ENCODE measurements at places on chromosomes 12 and 14.

DNA sequence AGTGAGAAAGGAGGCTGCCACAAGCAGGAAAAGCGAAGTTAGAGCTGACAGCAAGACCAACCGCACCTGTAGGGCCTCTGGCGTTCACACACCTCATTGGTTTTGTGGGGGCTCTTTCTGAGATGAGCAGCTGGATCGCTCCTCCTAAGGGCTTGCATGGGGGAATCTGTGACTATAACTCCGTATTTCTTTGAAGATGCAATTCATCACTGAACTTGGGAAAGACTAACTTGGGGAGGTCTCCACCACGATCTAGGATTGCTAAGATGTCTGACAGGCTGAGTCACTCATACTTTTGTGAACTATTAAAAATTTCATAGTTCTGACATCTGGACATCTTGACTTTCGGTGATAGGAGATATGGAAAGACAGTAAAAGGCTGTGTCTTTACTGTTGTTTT lies 173.6 kb downstream of the ETV6 start:
- DNase-seq = peak; percentile 73

GRCh38 chr12:110344657-110345056 lies 58.9 kb downstream of the ANAPC7 start:
- no peak for DNase-seq

- DNase-seq = no peak
Measured at GRCh38 chr14:100109594-100109955, 44.4 kb downstream of the EVL start.

DNA sequence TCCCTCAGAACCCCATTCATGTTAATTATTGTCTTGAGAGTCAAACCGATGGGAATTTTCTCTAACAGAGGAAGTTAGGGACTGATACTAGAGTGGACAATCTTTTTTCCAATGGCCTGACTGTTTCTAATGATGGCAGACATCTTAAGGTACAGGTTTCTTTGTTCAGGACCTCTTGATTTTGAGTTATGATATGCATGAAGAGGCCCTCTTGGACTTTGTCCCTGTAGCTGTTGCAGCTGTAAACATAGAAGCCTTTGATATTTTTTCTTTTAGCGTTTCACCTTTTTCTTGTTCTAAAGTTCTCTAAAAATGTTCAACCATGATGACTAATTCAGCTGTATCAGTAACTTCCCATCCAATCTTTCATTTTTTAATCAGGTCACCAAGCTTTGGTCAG lies 53.0 kb downstream of the LGR5 start:
- no peak for DNase-seq

DNA sequence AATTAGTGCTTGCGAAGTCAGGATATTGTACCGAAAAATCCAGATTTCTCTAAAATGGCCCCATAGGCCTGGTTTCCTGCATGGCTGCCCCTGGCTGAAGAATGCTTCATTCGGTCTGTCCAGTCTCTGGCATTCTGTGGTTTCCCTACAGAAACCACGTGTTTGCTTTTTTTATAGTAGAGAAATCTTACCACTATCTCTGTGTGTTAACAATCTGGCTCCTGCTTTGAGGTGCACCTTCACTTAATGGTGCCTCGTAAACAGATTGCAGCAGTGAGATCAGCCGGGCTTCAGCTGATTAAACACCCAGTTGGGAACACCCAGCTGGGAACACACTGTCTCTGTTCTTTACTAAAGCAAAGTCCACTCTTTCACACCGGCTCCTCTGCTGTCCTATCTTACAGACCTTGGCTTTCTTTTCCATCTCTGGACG lies 6.7 kb upstream of the DNAAF2 start:
- no peak for DNase-seq
